Activated naive CD4-positive, alpha-beta T cell treated with Interleukin-2 at 50 U/mL for 16 hours (primary cell): ENCODE measurements at places on chromosomes 7 and 10.

DNA sequence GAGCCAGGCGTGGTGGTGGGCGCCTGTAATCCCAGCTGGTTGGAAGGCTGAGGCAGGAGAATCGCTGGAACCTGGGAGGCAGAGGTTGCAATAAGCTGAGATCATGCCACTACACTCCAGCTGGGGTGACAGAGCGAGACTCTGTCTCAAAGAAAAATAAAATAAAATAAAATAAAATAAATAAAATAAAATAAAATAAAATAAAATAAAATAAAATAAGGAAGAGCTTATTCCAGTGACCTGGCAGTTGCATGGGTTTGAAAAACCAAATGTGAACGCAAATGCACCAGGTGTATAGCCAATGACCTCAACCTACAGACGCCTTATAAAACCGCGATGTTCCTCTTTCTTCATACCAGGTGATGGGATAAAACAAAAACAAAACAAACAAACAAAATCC lies 995.7 kb downstream of the TYW1 start:
- DNase-seq = no peak

DNA sequence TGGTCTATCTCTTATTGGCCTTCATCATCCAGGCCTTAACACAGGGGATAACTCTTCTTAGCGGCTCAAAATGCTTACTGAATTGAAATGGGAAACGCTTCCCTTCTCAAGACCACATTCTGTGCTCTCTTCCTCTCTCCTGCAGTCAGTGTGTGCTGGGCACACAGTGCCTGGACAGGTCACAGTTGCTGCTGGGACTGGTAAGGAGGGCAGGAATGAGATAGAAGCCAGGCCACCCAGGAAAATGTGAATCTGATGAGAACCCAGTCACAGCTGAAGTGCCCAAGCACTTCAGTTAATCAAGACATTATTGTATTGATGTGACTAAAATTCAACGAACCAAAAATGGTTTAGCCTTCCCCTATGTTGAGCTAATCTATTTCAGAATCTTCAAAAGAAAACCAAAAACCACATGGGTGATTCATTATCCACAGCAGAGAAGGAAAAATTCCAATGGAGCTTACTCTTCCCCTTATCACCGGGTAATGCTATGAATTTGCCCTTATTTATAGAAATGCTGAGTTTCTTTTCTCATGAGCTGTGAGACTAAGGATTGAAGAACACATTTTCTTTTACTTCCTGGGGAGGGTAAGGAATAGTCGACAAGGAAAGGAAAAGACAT lies 41.2 kb upstream of the PLPP4 start:
- no peak for DNase-seq

GRCh38 chr7:25669281-25669781 lies 441.0 kb upstream of the NPVF start:
- DNase-seq = no peak

- DNase-seq = no peak
Observed at GRCh38 chr10:121352231-121352855, 245.9 kb downstream of the FGFR2 start.

DNA sequence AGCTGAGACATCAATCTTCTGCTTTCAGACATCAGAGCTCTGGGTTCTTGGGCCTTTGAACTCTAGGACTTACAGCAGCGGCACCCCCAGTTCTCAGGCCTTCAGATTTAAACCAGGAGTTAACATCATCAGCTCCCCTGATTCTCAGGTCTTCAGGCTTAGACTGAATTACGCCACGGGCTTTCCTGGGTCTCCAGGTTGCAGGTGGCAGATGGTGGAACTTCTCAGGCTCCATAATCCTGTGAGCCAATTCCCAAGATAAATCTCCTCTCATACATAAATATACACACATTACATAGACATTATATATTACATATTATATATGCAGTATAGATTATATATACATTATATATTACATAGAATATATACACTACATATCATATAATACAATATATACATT lies 408.9 kb upstream of the AUTS2 start:
- DNase-seq = no peak

DNA sequence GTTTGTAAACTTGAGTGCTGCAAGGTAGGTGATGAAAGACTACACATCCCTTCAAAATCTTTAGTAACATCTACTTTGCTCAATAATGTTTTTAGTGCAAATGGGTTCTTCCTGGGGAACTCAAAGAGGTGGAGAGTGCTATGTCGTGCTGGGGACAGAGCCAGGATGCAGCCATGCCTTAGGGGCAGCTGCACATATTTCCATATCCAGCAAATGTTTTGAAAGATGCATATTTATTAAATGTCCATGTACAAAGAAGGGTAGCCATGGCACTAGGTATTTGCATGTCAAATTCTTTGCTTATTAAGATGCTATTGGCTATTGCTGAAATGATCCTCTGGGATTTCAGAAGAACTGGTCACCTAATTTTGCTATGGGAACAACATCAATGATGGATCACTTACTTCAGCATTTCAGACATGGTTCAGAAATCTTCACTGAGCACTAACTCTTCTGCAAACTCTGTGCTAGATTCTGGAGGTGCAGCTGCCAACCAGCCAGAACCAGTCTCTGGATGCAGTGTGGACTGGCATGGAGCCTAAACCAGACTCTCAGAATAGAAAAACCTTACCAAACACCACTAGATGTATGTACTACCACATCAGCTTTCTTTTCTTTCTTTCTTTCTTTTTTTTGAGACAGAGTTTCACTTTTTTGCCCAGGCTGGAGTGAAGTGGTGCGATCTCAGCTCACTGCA lies 31.7 kb upstream of the DNMBP start:
- DNase-seq = no peak

- peak; percentile 57 for DNase-seq
Observed at GRCh38 chr10:71314028-71314693, 4.9 kb upstream of the SLC29A3 start.

GRCh38 chr7:102821994-102822747 lies 73.4 kb downstream of the FAM185A start:
- no peak for DNase-seq

DNA sequence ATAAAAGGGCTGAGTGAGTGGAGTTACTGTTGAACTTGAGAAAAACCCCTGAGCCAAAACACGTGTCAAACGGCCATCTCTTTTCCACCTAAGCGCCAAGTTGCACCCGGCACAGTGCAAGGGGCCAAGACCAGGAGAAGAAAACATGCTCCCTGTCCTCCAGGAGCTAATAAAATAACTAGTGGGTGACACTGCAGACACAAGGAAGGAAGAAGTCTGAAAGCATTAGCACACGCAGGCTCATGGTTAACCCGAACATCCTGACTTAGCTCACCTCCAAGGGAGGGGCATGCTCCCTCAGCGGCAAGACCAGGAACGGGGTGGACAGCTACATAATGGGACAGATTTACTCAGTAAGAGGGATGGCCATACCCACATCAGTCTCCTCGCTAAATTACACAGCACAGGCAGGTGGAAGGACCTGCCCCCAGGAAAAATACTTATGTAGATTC lies 65.0 kb downstream of the PIP4K2A start:
- DNase-seq = peak; percentile 54

- no peak for DNase-seq
Observed at GRCh38 chr7:152660021-152660420, 15.9 kb downstream of the XRCC2 start.

DNA sequence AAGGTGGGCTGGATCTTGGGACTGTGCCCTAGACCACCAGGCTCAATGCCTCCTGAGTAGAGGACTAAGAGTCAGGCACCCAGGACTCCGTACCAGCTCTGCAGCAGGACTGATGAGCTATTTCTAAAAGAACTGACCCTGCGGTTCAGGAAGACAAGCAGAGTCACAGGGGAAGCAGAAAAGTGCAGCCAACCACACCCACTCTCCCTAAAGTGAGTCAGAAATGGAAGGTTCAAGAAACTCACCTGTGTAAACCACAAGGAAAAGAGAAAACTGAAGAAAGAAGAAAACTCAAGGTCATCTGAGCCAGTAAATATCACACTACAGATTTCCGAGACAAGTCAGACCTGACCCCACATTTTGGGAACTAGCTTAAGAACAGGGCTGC lies 2.5 kb downstream of the PARP12 start:
- DNase-seq = no peak

DNA sequence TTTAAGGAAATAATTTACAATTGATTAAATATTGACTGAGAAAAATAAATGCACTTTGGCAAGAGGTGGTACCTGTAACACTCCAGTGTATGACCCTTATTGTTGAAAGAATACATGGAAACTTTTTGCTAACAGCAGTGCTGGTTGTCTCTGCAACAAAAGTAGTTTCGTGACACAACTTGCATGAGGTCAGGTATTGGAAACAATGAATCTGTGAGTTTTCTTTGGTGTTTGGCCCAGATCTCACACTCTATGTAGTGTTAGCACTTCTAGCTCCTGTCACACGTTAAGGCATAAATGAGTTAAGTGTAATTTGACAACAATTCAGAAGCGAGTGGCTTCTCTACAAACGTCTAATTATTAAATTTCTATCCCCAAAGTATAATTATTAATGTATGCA lies 137.7 kb upstream of the MDFIC start:
- DNase-seq = no peak

DNA sequence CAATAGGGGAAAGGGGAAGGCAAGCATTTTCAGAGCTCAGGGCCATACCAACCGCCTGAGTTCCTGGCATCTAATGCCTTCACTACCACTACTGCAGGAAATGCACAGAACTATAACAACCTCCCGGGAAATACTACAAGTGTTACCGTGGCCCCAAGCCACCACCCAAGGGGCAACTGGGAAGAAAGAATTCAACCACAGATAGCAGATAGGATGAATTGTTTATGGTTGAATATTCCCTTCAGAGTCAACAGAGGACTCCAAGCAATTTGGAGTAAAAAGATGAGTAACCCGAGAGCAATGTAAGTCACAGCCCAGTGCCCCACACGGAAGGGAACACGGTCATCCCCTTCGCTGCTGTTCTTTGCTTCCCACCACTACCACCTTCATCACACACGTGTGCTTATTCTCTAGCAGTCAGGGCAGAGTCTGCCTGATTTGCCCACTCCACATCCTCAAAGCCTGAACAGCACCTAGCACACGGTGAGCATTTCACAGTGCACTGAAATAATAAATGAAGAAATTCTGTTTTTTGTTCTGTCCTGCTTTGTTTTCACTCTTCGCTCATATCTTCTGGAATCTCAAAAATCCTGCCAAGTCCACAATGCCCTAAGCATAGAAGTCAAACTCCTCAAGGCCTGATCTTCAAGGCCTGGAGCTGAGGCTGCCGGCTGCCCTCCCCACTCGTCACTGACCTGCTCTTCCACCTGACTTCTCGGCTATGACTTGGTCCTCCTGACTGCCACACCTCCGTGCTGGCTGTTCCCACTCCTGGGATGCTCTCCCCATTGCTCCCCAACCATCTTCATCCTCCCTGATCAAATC lies 221.1 kb downstream of the KCNMA1 start:
- no peak for DNase-seq

DNA sequence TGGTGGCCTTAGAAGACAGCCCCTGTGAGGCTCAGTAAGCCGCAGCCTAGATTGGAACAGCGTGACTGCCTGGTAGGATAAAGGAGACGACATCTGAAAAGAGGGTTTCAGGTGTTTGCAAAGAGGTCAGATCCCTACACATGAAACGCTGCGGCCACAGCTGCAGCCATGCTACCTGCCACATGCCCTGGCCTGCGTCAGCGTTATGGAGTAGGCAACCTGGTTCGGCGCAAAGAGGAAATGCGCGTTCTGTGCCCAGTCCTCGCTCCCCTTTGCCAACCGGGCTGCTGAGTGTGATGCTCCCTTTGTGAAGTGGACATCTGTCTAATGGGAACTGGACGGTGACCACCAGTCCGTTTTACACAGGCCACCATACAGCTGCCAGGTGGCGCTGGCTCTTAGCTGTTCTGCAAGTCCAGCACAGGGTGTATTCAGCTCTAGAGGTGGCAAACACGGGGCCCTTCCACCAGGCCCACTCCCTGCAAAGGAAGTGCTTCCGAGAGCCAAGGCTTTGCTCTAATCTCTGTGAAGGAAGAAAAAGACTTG lies 160.3 kb downstream of the CELF2 start:
- peak; percentile 39 for DNase-seq

DNA sequence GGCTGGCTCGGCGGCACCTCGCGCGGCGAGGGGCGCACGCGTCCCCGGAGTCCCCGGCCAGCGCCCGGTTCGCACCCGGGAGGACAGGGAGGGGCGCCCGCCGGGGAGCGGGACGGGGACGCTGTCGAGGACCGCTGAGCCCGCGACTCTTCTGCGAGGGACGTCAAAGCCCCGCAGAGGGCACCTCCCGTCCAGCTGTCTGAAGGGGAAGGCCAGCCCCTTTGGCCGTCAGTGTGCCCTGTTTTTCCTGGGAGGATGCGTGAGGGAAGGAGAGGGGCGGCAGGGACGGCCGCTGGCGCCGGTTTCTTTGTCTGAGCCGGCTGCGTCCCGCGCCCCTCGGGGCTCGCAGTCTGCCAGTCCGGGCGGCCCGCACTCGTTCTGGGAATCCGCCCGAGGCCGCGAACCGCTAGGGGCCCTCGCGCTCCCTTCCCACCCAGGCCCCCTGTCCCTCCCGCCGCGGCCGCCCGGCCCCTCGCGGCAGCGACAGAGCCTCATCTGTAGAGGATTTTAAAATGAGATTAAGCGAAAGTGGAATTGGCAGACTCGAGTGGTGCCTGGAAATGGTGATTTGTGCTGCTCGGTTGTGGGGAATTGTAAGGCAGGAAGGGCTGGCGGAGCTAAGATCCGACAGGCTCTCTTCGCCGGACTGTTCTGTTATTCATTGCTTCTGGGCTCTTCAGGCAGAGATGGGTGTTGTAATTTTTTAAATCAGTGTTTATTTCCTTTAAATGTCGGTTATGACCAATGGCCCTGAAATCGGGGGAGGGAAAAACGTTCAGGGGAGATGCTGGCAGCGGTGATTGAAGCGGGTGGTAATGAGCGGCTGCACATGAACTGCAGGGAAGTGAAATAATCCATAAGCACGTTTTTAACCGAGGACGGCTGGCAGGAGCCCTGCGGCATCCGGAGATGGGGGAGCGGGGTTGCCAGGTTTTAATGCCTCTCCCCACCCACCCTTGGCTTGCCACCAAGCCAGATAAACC lies 618 bp upstream of the RELN start:
- DNase-seq = no peak

GRCh38 chr10:5552376-5553321 lies 27.9 kb downstream of the CALML3 start:
- no peak for DNase-seq

GRCh38 chr10:75662715-75663114 lies 231.3 kb downstream of the LRMDA start:
- DNase-seq = no peak

GRCh38 chr10:88467835-88468485 lies 115.2 kb downstream of the RNLS start:
- DNase-seq = no peak

- DNase-seq = no peak
Observed at GRCh38 chr7:52958621-52959140, 76.8 kb upstream of the POM121L12 start.
